Sigmoid colon (tissue), 7 donors: ENCODE measurements at places on chromosomes 7 and 10.

DNA sequence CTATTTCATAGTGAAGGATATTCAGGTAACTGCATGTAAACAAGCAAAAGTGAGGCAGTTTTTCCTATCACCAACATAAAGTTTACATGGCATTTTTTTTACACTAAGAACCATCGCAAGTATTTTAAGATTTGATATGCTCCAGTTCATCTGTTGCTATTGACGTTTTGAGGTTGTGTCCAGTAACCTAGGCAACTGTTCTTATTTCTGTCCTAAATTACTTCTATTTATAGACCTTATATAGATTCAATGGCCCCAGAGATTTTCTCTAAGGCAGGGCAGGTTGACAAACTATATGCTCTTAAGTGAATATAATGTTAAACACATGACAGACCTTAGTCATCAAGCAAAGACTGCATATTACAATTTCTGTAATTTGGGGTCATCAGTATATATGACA, 830.2 kb upstream of the LRRTM3 start:
- no peak for DNase-seq

- DNase-seq: no peak
Observed at GRCh38 chr10:121788115-121788514, 139.7 kb downstream of the ATE1 start.

DNA sequence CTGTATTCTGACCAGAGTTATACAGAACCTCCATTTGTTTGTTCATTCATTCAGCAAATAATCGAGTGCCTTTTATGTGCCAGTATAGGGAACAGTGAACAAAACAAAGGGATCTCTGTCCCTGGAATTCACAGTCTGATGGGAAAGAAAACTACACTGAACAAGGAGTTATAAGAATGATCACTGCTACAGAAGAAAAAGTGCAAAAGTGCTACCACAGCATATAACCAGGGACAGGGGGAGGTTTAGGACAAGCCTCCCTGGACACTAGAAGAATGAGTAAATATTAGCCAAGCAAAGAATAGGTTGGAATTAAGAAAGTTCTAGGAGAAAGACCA, 4.2 kb downstream of the CLDN12 start:
- DNase-seq: no peak

DNA sequence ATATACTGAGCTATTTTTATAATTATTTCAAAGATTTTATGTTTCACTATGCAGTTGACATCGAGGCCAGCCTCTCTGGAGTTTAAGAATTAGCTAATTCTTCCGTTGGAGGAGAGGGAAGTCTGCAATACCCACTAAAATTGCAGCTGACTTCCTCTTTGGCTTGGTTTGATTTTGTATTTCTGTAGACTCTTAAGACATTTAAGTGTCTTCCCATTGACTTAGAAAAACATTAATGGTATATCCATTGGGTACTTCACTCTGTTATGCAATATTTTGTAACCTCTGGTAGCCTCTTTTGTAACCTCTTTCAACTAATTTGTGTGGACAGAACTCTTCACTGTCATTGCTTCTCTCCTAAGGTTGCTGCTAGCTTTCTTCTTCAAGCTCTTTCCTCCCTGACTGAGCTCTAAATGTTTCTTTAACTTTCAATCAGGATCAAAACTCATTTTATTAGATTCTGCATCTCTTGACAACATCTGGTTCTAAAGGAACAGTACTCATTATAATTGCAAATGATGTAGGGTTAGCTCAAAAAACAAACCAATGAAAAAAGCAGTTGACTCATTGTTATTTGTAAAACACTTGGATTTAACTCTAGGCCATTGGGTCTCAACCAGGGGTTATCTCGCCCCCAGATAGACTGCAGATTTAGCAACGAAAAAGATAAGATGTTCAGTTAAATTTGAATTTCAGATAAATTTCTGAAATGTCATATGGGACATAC, 1.7 kb upstream of the ANKRD22 start:
- DNase-seq: no peak

GRCh38 chr10:77756319-77757232, 119.0 kb upstream of the KCNMA1 start:
- no peak for DNase-seq

- no peak for DNase-seq
Observed at GRCh38 chr10:99365736-99366135, 36.6 kb downstream of the CNNM1 start.

GRCh38 chr7:20365486-20365885, 34.8 kb downstream of the ITGB8 start:
- DNase-seq: no peak

DNA sequence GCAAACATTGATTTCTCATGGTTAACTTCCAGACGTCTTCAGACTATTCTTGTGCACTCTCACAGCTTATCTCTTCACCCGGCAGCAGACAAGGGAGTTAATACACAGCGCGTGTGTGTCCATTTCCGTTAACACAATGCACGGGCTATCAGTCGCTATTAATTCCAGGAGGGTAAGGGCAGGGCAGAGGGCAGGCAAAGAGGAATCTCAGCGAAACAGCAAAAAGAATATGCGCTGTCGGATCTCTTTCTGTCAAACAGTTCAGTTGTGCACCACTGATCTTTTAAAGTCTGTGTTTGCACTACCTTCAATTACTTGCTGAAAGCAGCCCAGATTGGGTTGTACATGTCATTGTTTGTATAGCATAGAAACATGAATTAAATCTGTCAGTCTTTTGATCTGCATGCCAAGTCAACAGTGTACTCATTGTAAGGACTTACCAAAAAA, 41.1 kb upstream of the CABCOCO1 start:
- DNase-seq: no peak

GRCh38 chr7:50857804-50858489, 75.3 kb upstream of the GRB10 start:
- no peak for DNase-seq

DNA sequence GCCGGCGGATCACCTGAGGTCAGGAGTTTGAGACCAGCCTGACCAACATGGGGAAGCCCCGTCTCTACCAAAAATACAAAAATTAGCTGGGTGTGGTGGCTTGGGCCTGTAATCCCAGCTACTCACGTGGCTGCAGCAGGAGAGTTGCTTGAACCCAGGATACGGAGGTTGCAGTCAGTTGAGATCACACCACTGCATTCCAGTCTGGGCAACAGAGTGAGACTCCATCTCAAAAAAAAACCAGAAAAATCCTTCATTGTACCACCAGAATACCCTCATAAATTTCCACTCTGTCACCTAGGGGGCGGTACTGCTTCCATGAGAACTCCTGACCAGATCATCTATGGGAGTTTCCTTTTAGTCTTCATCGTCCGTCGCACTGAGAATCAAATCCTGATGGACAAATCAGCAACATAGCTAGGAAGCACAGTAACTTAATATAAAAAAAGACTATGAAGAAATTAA, 225.8 kb upstream of the KLF14 start:
- DNase-seq: no peak

- DNase-seq: no peak
Observed at GRCh38 chr7:135843214-135843613, 94.6 kb upstream of the FAM180A start.

- DNase-seq: no peak
Observed at GRCh38 chr7:152013230-152013629, 12.2 kb upstream of the GALNT11 start.

GRCh38 chr7:8119262-8119661, 142.7 kb downstream of the ICA1 start:
- DNase-seq: no peak

GRCh38 chr7:114715907-114716306, 206.0 kb upstream of the MDFIC start:
- no peak for DNase-seq

GRCh38 chr10:8378198-8378983, 323.9 kb downstream of the GATA3 start:
- DNase-seq: no peak

GRCh38 chr7:70771451-70771850, 360.5 kb upstream of the GALNT17 start:
- DNase-seq: no peak

DNA sequence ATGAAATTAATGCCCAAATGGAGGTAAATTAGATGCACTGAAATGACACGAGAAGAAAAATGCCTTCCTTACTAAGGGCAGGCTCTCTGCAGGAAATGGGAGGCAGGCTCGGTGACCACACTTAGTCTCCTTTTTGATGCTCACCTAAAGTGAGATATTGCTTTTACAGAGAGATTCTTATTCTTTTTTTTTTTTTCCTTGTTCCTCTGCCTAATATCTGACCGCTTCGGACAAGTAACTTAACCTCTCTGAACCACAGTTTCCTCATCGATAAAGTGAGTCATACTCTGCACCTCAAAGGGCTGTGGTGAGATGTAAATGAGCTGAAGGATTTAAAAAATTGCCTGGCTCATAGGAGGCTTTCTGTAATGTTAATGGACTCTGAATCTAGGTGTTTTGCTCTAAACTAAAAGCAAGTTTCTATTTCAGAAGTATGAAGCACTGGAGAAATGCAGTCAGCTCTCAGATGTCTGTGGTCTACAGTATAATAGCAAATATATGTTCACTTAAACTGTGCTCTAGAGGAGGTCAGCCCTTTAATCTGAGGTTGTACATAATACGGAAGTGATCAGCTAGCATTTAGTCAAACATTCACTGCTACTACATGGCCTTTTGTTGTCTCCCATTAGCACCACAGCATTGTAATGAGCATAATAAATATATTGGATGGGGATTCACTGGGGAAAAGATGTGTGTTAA, 23.2 kb downstream of the NKX2-3 start:
- DNase-seq: no peak
